WTC11 (cell line): ENCODE measurements at places on chromosomes 11 and 22.

GRCh38 chr11:64003807-64004589, 17.8 kb downstream of the OTUB1 start:
- DNase-seq = no peak

DNA sequence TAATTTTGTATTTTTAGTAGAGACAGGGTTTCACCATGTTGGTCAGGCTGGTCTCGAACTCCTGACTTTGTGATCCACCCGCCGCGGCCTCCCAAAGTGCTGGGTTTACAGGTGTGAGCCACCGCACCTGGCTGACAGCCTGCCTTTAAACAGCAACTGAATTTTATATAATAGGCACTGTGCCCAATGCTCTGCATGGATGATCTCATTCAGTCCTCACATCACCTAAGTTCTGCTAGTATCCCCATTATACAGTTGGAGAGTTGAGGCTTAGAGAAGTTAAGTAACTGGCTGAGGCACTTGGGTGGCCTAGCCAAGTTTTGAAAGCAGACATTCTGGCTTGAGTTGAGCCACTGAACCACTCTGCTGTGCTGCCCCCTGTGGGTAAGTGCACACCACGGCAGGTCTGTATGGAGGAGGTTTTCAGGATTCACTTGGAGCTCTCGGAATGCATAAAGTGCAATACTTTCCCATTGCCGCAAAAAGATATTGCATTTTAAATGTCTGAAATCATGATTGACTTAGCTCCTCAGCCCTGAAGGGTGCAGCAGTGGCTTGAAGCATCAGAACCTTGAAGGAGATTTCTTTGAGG, 112.4 kb downstream of the LDLRAD3 start:
- DNase-seq = peak; percentile 71

- no peak for DNase-seq
Measured at GRCh38 chr11:66854231-66854661, 2.6 kb upstream of the LRFN4 start.

DNA sequence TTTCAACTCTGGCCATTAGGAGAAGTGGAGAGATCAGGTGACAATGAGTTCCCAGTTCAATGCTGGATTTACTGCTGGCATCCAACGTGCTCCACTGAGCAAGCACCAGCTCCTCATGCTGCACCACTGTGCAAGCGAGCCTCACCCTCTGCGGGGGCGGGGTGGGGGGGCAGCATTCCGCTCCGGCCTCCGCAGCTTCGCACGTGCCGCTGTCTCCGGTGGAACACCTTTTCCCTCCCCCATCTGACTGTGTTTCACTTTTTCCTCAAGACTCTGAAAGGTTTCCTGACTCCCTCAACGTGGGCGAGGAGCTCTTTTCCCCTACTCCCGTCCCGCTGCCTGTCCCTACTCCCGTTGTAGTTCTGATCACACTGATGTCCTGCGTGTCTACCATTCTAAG, 835 bp upstream of the RHOD start:
- no peak for DNase-seq

DNA sequence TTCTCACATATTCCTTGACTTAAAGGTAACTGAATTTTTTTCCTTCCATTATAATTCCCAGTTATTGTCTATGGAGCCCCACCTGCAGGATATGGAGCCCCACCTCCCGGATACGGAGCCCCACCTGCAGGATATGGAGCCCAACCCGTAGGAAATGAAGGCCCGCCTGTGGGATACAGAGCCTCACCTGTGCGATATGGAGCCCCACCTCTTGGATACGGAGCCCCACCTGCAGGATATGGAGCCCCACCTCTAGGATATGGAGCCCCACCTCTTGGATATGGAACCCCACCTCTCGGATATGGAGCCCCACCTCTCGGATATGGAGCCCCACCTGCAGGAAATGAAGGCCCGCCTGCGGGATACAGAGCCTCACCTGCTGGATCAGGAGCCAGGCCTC, 28.1 kb downstream of the WBP2NL start:
- DNase-seq = peak; percentile 31

GRCh38 chr22:42372976-42373375, 59.2 kb downstream of the NFAM1 start:
- DNase-seq = no peak

DNA sequence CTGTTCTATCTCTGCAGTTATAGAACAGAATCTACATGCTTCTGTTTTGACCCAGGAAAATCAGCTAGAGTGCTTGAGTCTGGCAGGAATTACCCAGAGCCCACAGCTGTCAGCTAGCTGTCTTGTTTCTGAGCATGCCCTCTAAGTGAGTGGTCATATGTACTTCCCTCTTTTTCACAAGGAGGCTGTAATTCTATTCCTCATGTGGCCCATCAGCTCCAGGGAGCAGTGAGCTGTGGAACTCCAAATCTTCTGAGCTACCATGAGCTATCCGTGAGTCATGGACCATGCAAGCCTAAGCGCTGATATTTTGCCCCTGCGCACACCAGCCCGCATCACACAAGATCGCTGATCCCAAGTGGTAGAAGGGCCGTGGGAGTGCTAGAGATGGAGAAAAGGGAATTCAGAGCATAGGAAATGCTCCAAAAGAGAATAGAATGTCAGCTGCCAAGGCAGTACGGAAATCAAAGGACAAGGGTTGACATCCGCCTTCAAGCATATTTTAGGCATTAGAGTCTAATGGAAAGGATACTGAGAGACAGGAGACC, 5.4 kb downstream of the FJX1 start:
- no peak for DNase-seq

- no peak for DNase-seq
Measured at GRCh38 chr11:19995145-19995544, 165.1 kb downstream of the DBX1 start.

GRCh38 chr11:128555606-128556005, 31.8 kb downstream of the ETS1 start:
- peak; percentile 57 for DNase-seq

DNA sequence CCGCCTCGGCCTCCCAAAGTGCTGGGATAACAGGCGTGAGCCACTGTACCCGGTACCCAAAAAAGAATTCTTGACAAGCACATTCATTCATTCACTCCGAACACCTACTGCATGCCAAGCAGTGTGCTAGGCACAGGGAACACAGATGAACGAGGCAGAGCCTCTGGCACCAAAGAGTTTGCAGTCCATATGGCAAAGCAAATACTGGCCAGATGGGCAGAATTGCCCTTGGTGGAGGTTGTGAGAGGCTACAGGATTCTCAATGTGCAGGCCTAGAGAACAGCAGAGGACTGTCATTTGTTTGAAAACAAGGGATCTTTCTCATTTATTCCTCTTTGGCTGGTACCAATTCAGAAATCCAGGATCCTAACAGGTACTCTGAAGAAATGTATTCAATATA, 27.5 kb upstream of the MTCH2 start:
- no peak for DNase-seq

DNA sequence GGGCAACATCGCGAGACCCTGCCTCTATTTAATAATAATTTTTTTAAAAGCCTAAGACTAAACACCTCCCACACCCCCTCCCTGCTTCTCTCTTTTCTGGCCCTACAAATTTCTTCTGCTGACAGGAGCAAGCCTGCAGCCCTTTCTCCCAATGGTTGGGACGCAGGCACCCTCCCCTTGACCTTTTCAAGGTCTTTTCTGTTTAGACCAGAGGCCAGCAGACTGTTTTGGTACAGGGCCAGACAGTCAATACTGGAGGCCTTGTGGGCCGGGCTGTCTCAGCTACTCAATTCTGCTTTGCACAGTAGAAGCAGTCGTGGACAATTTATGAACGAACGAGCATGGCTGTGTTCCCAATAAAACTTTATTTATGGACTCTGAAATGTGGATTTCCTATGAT, 92.3 kb downstream of the SCN3B start:
- no peak for DNase-seq

- DNase-seq = no peak
Measured at GRCh38 chr11:104668797-104669463, 229.3 kb downstream of the CASP12 start.

DNA sequence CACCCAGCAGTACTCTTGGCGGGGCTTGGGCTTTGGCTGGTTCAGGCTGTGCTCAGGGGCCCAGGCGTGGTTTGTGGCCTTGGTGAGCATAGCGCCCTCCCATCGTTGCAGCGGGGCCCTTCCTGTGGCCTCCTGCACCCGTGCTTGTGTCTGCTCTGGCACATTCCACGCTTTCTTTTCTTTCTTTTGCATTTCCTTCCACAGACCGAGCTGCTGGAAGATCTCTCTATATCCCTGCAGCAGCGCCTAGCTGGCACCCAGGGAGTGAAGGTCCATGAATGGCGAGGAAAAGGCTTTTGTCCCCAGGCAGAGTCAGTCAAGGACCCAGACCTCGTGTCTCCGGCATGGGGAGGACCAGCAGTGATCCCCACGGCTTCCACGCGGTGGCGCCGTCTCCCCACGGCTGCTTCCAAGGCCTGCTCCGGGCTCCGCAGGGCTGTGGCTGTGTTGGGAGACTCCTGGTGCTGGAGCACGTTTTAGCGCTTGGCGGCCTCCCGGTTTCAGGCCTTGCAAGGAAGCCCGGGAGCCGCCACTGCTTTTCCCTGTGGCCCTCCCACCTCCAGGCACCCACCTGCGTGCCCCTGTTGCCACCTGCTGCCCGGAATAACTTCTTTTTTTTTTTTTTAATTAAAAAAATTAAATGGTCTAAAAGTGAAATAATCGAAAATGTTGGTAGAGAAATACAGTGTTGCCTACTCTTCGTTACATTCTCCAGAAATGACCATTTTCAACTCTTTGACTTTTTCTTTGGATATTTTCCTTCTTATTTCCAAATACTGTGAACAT, 28.5 kb downstream of the GLB1L2 start:
- DNase-seq = peak; percentile 96

DNA sequence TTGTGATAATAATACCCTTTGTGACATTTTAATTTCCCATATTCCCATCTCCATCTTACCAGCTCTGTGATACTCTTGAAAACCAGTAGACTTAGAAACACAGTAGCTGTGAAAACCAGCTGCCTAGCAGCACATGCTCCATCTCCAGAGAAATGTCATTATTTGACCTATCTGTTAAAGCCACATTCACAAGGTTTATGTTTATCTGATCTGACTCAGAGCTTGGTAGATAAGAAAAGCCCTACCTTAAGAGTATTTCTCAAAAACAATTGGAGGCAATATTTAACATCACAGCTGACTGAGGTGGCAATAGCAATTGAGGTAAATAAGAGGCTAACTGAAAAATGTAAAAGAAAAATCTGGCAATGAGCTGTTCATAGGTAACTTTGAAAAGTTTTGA, 8.1 kb upstream of the ANO3 start:
- DNase-seq = no peak

- no peak for DNase-seq
Measured at GRCh38 chr11:120186774-120187591, 23.8 kb upstream of the OAF start.

DNA sequence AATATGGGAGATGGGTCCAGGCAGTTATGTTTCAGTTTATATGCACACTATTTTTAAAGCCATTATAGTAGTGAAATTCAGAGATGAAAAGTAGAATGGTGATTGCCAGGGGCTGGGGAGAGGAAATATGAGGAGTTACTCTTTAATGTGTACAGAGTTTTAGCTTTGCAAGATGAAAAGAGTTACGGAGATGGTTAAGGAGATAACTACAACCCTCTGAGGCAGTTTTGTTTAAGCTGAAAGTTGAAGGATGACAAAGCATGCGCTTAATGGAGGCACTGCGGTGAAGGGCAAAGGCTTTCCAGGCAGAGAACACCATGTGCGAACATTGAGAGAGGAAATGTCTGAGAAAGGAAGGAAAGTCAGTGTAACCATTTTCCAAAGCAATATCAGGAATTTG, 18.2 kb upstream of the BMAL1 start:
- no peak for DNase-seq

GRCh38 chr11:102729849-102730815, 5.4 kb upstream of the MMP8 start:
- DNase-seq = no peak
